Adipocyte (in vitro differentiated cells): ENCODE measurements at places on chromosomes 16 and 17.
A peak's percentile ranks its signal among the peaks of the same experiment; 100 is the strongest.

DNA sequence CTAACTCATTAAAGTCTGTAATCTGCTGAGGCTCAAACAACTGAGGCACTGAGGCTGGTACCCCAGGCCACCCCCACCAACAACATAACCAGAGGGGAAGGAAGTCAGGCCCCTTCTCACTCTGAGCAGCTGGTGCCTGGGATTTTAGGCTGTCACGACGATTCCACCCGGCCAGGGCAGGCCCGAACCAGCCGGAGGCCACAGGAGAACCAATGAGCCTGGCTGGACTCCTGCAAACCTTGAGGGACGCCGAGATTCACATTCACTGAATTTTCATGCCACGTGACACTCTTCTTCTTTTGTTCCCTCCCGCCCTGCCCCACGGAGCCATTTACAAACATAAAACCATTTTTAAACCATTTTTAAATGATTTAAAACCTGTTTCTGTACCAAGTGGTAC is 48.1 kb downstream of the RPH3AL start:
- peak; percentile 6 for DNase-seq

DNA sequence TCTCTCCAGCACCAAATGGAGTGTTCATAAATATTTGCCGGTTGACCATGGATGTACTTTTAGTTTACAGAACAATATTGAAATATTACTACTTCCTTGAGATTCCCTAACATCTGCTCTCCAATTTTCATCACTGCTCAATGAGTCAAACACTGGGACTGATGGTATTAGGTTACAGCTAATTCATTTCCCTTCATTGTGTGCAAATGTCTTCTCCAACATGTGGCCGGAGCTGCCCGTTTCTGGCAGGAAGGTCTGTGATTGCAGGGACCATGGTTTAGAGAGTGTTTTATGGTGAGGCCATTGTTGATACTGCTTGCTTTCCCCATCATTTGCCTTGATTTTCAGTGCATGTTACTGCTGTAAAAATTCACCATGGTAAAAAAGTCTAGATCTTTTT is 209.3 kb downstream of the HS3ST3B1 start:
- DNase-seq = peak; percentile 3

- peak; percentile 91 for DNase-seq
These were observed 122.3 kb downstream of the SSH2 start for GRCh38 chr17:29807520-29808361.

- DNase-seq = peak; percentile 88
These were observed 14.9 kb downstream of the IGFBP4 start for GRCh38 chr17:40457964-40458791.

DNA sequence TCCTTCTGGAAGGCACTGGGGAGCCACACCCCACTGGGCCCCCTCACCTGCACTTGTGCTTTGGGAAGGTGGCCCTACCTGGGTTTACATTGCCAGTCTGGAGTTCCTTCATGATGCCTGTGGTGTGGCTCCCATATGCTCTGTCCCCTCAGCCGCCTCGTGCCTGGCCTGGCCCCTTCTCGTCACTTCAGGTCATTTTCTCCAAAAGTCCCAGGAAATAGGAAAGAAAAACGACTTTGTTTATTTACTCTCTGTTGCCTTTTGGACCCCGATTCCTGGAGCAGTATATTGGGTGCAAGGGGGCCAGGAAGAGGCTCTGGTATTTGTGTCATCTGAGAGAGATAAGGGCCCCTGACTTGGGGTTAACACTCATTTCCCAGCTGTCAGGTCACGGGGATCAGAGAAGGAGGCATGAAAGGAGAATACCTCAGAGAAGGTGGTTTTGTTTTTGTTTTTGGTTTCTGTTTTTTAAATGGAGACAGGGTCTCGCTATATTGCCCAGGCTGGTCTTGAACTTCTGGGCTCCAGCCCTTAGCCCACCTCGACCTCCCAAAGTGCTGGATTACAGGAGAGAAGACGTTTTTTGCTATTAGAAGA is 4.7 kb downstream of the SOCS3 start:
- DNase-seq = no peak

- no peak for DNase-seq
These were observed 1.1 kb upstream of the SLC16A3 start for GRCh38 chr17:82227629-82228277.

- no peak for DNase-seq
These were observed 22.9 kb upstream of the RPL13 start for GRCh38 chr16:89537549-89537925.

GRCh38 chr16:22035153-22035552 is 27.2 kb downstream of the MOSMO start:
- DNase-seq = no peak
